ENCODE measurements at places on chromosomes 1 and 21. TPM values are rescaled to one million over a fixed set of nuclear protein-coding genes. Genes with fewer than 3 reads are reported as not detected.
A peak's percentile ranks its signal among the peaks of the same experiment; 100 is the strongest.

WNT3A gene
- total RNA-seq = not detected

FCRL5 gene
- total RNA-seq = not detected

OR2W3 gene
- total RNA-seq = not detected

FOXO6 gene
- total RNA-seq = not detected

SPRR1A gene
- total RNA-seq = not detected

EPHA10 gene
- total RNA-seq = under 0.01 TPM

TPTE gene
- total RNA-seq = not detected

YRDC gene
- 13.0 TPM for total RNA-seq

ETV3L gene
- total RNA-seq = under 0.01 TPM

OR2T33 gene
- not detected for total RNA-seq

SV2A gene
- 1.3 TPM for total RNA-seq

DNA sequence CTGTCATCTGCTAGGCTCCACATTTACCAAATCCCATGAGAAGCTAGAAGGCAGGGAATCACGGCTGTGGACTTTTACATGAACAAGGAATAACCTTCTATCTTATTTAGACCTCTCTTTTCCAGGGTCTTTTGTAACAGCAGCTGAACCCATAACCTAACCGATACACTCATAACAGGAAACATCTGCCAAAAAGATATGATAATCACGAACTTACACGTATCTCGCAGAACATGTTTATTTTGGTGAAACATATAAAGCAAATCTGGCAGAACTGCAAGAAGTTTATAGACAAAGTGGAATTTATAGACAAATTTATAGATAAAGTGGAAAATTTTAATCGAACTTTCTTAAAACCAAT is 20.4 kb downstream of the TINAGL1 start:
- peak; percentile 96 for DNase-seq

GRCh38 chr1:190759807-190760206 is 282.1 kb upstream of the BRINP3 start:
- no peak for DNase-seq

DNA sequence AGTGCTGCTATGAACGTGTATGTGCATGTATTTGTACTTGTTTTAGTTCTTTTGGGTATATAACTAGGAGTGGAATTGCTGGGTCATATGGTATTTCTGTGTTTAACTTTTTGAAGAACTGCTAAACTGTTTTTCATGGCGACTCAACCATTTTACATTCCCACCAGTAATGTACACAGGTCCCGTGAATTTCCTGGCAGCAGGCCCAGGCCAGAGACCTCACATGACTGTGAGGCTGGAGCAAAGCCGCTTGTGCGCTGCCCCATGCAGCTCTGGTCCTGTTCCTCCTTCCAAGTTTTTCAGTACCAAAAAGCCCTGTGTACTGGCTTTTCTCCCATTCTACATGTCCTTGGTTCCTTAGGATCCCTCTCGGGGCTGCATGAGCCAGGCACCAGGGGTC is 29.6 kb downstream of the ACOT11 start:
- peak; percentile 91 for DNase-seq

GRCh38 chr21:14993115-14993514 is 71.7 kb downstream of the NRIP1 start:
- DNase-seq = no peak

DNA sequence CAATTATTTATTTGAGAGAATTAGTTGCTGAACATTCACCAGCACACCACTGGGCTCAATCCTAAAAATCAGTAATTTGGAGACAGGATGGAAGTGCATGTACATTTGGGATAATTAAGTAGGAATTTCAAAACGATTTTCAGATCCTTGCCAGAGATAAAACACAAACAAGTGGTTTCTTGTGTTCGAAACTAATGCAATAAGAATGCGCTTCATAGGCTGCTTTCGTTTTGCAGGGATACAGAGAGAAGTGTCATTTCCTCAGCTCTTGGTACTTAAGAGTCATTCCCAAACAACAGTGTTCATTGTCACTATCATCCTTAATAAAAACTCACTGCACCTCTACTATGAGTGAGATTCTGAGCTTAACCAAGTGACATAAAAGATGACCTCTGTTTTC is 20.6 kb upstream of the USP24 start:
- no peak for DNase-seq

DNA sequence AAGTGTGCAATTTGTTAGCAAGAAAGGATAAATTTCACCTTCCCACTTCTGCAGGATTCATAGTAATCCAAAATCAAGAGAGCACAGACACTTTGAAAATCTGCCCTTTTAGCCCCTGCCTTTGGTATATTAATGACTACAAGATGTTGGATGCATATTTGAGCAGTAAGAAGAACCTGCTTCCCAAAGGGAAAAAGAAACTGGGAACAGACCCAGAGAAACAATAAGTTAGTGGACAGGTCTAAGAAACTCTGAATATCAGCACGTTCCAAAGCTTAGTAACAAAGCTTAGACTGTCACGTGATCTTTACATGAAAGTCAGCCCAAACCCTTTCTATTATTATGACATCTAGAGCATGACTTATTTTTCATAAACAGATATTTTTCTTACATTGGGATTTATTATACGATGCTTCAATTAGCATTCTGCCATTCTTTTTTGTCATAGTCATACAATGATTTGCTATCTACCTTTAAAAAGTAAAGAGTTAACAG is 390.9 kb upstream of the ADGRL2 start:
- DNase-seq = no peak

- DNase-seq = no peak
Measured at GRCh38 chr1:105087506-105087905, 1337.8 kb downstream of the AMY1C start.

DNA sequence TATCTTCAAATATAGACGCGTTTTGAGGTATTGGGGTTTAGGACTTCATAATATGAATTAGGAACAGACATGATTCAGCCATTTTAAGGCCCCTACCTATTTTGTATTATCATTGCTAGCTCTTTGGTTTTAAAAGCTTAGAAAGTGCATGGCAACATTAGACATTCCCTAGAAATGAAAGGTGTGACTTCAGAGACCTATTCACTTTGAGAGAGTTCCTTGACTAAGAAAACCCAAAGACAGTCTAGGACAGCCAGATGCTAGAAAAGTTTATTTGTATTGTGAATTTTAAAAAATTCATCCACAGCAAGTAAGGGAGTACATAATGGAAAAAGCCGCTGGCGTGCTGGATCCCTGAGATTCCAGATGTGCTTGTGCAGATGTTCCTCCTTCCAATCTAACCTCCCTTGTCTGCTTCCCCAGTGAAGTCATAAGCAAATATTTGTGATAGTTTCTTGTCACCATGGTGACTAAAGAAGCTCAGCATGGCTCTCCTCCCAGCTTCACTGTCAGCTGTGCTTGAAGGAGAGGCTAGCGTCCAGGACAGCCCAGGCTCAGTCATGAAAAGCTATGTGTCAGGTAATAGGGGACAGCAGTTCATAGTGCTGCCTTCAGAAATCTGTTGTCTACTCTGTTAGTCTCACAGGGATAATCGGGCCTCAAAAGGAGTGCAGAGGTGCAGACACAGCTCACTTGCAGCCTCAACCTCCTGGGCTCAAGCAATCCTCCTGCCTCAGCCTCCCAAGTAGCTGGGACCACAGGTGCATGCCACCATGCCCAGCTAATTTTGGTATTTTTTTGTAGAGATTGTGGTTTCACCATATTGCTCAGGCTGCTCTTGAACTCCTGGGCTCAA is 34.8 kb downstream of the KPNA6 start:
- no peak for DNase-seq

GRCh38 chr1:162215902-162216301 is 146.4 kb downstream of the NOS1AP start:
- DNase-seq = peak; percentile 50

DNA sequence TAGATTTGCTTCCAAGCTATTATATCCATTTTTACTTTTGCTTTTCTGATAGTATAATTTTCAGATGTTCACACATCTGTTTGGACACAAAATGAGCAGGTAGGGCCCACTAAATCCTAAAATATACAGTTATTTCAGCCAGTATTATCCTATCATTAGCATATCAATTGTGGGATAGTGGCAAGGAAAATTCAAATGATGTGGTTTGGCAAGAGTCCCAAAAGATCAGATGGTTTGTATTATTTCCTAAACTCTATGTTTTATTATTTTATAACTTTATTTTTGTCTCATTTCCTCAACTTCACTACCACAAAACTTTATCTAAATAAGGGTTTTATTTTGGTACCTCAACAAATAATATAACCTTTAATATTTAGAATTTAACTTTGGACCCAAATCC is 1659.6 kb downstream of the NCAM2 start:
- DNase-seq = no peak

DNA sequence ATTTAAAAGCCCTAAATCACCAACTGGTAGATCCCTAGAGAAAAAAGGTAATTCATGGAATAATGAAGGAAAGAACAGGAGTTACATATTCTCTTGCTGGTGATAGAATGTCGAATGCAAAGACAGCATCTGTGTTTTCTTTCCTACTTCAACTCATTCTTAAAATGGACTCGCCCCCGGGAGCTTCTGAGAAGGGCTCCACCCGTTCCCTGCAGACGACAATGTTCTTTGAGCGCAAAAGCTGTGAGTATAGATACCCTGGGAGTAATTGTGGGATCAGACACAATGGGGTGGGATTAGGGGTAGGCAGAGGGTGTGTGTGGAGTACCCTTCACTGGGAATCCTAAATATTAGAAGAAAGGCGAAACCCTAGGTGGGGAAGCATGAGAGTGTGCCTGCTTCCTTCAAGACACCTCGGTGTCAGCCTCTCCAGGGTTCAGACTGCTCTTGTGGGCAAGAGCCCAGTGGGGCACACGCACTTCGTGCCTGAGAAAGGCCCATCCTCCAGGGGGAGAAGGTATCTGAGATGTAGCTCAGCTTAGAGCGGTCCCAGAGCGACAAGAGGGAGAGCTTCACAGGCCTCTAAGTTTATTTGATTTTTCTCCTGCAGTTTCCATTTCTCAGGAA is 123.3 kb upstream of the DPYD start:
- DNase-seq = no peak

- DNase-seq = no peak
Measured at GRCh38 chr1:110582378-110582777, 23.8 kb downstream of the KCNA2 start.

DNA sequence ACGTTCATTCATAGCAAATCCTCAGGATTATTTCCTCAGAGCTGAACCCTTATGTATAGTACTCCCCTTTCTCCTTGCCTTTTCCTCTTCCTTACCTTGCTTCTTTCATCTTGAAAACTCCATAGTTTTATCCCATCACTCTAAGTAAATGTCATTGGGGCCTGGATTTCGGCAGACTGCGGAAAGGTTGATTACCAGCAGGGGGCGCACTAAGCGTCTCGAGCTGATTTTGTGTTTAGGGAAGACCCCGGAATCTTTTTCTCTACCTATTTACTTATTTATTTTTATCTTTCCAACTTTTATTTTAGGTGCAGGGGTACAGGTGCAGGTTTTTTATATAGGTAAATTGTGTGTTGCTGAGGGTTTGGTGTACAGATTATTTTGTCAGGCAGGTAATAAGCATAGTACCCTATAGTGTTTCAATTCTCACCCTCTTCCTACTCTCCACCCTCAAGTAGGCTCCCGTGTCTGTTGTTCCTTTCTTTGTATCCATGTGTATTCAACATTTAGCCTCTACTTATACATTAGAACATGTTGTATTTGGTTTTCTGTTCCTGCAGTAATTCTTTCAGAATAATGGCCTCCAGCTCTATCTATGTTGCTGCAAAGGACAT is 11.4 kb upstream of the MTARC1 start:
- DNase-seq = peak; percentile 16

- no peak for DNase-seq
Measured at GRCh38 chr1:116175611-116176010, 64.4 kb downstream of the MAB21L3 start.

GRCh38 chr1:39407510-39407895 is 83.9 kb upstream of the BMP8A start:
- DNase-seq = no peak

GRCh38 chr1:216173376-216173995 is 249.8 kb downstream of the USH2A start:
- no peak for DNase-seq

GRCh38 chr1:170730438-170730837 is 66.5 kb downstream of the PRRX1 start:
- peak; percentile 66 for DNase-seq

- DNase-seq = no peak
Measured at GRCh38 chr1:245983294-245983967, 523.6 kb downstream of the SMYD3 start.

DNA sequence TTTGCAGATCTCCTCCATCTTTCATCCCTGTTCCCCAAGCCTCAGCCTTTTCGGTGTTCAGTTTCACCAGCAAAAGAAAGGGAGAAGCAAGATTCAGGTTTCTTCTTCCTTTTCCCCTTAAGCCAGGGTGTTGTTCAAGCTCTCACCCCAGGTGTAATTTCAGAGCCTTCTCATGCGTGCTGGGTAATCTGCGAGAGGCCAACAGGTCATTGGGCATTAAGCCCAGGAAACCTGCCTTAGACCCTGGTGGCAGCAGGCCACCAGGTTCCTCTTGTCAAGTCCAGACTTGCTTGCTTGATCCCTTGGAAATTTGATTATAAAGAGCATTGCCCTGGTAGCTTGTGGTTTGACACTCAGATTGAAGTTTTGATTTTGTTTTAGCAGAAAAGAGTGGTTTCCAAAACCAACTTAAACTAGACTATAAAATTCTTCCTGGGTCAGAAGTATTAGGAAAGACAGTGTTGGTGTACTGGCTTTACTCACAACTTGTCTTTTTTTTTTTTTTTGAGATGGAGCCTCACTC is 6.9 kb downstream of the AKR1A1 start:
- no peak for DNase-seq

DNA sequence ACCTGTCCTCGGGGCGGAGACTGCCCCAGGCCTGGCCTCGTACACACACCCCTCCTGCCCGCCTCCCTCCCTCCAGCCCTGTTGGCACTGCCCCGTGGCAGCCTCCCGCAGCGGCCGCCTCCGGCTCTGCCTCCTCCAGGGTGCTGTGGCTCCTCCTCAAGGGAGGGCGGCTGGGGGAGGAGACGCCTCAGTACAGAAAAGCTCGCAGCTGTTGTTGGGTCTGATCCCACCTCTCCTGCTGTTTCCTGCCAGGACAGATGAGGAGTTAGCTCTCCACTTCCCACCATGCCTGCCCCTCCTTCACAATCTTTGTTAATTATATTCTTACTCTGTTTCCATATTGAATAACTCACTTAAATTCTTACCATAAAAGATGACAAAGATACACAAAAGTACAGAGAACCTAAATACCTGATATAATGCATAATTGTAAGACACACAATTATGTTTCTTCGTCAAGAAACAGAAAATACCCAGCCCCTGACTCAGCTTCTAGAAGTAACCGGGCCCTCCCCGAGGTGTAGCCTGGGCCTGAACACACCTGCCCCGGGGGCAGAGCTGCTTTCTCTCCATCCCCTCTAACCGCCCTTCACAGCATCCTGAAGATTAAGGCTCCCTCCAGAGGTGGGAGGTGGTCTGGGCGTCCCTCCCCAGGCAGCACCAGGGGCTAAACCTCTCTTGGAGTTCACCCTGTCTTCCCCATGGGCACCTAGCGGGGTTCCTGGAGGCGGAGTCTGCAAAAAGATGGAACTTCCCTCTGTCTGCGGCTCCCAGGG is 30.6 kb upstream of the COL6A1 start:
- DNase-seq = no peak
